ENCODE measurements at places on chromosomes 1 and 21.
A peak's percentile ranks its signal among the peaks of the same experiment; 100 is the strongest.

- no peak for DNase-seq
These were observed 1180.3 kb upstream of the B3GALT2 start for GRCh38 chr1:194366705-194367104.

DNA sequence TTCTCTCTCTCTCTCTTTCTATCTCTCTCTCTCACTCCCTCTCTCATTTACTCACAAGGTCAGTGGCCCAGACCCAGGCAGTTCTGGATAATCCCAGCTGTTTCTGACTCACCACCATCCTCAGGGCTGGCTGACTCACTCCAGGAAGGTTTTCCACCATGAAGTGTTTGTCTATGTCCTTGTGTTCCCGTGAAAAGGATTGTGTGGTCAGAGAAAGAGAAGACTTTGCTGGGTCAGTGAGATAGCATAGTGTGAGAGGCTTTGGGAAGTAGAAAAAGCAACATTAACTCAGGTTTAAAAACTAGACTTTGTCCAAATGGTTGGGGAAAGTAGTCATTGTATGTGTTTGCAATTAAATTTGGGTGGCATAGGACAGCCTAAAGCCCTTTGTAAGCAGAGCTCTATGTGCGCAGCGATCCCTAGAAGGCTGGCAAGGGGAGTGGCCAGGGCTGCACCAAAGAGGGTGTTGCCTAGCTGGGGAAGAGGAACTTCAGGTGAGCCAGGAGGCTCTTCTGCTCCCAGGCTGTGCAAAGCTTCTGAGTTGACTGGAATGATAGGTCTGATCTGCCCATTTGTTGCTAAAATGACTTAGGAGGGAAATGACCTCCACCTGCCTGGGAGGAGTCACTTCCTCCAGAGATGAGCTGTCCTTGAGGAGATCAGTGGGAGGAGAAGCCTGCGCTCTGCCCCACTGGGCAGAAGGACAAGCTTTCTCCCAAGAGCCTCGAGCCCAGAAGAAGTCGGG is 4.9 kb upstream of the CAPN2 start:
- DNase-seq, result no peak

DNA sequence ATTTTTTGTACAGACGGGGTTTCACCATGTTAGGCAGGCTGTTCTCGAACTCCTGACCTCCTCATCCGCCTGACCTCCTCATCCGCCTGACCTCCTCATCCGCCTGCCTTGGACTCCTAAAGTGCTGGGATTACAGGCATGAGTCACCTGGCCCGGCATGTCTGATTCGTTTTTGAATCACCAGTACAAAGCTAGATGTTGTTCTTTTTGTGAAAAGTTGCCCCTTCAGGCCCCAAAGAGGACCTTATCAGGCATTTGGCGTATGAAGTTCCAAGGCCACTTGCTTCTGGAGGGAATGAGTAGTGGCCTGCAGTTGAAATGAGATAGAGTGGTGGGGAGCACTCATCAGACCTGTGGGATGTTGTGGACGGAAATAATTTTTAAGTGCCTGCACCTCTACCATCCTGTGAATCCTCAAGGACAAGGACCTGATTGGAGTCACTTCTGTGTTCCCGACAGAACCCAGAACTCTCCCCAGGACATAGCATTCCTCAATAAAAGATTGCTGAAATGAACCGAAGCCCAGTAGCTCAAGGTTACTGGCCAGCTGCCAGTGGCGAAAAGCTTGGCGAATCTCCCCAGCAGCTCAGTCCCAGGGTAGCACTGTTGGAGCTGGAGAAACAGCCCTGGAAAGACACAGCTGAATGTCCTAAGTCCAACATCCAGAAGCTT is 50.1 kb downstream of the NDUFS5 start:
- peak; percentile 34 for DNase-seq

GRCh38 chr1:29417971-29418370 is 181.6 kb downstream of the PTPRU start:
- DNase-seq, result no peak

- no peak for DNase-seq
These were observed 108.4 kb downstream of the NEK7 start for GRCh38 chr1:198265073-198265661.

DNA sequence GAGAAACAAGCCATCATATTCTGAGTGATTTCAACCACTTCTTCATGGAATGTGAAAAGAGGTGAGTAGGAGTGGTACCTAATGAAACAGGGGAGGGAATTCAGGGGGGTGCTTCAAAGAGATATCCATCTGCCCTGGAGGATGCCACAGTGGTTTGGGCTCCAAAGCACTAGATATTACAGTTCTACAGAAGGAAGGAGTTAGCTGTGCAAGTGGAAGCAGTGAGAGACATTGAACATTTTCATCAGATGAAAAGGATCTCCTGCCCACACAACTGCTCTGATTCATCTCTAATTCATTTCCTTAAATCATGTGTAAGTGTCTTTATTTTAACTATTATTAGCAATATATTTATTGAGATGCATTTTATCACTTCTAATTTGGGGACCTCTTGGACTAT is 2.8 kb upstream of the RGS5 start:
- DNase-seq, result no peak

DNA sequence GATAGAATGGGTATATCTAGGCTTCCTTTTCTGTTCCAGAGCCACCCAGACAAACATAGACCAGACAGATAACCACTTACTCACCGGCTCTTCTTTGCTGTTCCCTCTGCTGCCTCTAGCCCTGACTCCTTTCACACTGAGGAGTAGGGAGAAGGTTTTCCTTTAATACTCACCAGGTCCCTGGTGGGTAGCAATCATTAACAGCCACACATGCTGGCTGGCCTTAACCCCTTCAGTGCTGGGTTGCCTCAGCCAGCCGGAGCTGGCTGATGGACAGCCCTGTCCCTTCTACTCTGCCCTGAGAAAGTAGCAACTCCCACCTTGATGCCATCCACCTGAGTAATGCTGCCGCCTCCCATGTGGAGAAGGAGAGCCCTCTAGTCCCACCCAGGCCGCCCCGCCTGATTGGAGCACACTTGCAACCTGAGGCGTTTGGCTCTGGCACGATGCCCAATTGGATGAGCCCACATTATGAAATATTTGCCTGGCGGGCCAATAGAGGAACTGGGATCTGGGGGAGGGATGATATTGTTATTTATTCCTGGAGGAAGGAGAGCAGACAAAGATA is 71.6 kb downstream of the PLEKHA6 start:
- DNase-seq, result no peak
